Activated CD4-positive, alpha-beta T cell treated with anti-CD3 and anti-CD28 coated beads for 1 hour (primary cell): ENCODE measurements at places on chromosomes 5 and 9.

DNA sequence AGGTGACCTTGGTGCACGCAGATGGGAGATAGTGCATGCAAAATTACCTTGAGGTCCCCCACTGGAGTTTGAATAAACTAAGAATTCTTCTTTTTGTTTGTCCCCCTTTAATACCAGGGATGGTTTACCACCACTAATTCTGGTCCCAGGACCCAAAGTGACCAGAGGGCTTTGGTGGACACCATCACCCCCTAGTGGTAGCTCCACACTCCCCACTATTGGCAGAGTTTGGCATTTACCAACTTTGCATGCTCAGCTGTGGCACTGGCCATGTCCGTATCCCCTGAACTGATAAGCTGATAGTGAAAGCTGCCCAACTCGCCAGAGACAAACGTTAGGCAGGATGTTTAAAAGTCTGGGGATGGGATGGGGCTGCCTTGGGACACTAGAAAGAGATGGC lies 3.3 kb downstream of the ASTN2 start:
- DNase-seq = no peak

DNA sequence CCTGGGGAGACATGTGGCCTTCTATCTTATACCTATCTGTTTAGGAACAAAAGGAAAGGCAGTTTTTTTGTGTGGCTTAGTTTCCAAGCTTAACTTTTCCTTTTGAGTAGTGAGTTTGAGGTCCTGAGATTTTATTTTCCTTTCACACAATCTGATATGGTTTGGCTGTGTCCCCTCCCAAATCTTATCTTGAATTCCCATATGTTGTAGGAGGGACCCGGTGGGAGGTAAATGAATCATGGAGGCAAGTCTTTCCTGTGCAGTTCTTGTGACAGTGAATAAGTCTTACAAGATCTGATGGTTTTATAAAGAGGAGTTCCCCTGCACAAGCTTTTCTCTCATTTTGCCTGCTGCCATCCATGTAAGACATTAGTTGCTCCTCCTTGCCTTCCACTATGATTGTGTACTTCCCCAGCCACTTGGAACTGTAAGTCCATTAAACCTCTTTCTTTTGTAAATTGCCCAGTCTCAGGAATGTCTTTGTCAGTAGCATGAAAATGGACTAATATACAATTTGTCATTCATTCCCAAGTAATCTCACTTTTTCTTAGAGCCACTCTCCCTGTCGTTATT lies 4.7 kb upstream of the CLTB start:
- DNase-seq = no peak

GRCh38 chr9:748861-749497 lies 92.5 kb upstream of the DMRT1 start:
- no peak for DNase-seq

- DNase-seq = no peak
Observed at GRCh38 chr9:94533155-94533554, 21.7 kb upstream of the PCAT7 start.

- DNase-seq = no peak
Observed at GRCh38 chr9:72635197-72635596, 113.8 kb downstream of the TMC1 start.

DNA sequence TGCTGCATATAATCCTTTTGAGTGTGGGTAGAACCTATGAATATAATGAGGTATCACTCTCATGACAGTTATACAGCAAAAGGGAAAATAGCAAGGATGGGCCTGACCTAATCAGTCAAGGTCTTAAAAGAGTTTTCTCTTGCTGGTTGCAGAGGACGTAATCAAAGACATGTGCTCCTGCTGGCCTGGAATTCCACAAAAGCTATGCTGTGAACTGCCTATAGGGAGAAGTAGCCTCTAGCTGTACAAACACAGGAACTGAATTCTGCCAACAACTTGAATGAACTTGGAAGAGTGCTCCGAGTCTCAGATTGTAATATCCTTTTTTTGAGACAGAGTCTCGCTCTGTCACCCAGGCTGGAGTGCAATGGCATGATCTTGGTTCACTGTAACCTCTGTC lies 195.6 kb downstream of the PLK2 start:
- DNase-seq = no peak

GRCh38 chr5:120124961-120125360 lies 339.1 kb upstream of the PRR16 start:
- no peak for DNase-seq

- no peak for DNase-seq
Observed at GRCh38 chr5:141657937-141658545, 6.8 kb upstream of the FCHSD1 start.
